Foreskin keratinocyte (primary cell): ENCODE measurements at places on chromosomes 12 and 14. TPM values are rescaled to one million over a fixed set of nuclear protein-coding genes. Genes with fewer than 3 reads are reported as not detected.

Gene FBXO21
- total RNA-seq, result 28.1 and 30.4 TPM in 2 replicates

Gene RHNO1
- 33.1 and 33.4 TPM in 2 replicates for total RNA-seq

Gene NOS1
- 1.8 and 11.2 TPM in 2 replicates for total RNA-seq

Gene PRH2
- not detected in 2 replicates for total RNA-seq
